T47D (cell line): ENCODE measurements at places on chromosomes 6 and 20.

DNA sequence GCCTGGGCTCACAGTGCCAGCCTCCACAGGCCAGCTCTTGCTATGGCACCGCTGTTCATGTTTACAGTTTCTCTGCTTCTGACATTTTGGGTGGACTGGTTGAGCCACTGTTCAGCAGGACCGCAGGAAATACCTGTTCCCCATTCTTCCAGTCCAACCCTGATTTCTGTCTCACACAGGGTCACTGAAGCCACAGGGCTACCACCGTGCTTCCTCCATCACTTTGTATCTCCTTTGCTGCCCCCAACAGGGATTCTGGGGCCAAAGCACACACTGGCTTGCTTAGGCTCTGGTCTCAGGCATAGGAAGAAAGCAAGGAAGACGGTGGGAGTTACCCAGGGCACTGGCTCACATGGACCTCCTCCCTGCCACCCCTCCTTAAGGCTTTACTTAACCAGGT is 164.5 kb downstream of the UNC5CL start:
- peak; percentile 57 for DNase-seq

- DNase-seq, result no peak
These were observed 139.9 kb downstream of the CCDC170 start for GRCh38 chr6:151633526-151634335.

DNA sequence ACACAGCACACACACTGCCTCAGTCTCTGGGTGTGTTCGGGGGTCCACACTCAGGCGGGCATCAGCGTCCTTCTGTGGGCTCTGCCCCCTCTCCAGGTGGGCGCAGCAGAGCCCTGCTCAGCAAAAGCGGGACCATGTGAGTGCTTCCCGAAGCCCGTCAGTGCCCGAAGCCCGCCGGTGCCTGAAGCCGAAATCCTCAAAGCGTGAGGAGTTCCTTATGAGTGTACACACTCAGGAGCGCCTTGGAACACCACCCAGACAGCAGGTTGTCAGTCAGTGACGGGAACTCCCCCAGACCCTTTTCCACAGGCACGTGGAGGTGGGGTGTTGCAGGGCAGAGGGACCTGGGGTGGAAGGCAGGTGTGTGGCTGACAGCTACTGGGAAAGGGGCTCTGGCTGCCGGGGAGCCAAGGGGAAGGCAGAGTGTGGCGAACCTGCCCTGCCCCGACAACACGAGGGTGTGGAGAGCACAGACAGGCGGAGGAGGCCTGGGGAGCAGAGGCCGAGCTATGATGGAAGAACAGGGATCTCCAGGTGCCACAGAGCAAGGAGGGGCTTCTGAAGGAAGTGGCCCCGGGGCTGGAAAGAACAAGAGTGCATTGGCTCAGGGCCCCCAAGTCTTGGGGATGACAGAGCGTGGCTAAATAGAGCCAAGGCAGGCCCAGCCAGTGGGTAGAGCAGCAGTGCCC is 87.7 kb downstream of the RAMACL start:
- no peak for DNase-seq

DNA sequence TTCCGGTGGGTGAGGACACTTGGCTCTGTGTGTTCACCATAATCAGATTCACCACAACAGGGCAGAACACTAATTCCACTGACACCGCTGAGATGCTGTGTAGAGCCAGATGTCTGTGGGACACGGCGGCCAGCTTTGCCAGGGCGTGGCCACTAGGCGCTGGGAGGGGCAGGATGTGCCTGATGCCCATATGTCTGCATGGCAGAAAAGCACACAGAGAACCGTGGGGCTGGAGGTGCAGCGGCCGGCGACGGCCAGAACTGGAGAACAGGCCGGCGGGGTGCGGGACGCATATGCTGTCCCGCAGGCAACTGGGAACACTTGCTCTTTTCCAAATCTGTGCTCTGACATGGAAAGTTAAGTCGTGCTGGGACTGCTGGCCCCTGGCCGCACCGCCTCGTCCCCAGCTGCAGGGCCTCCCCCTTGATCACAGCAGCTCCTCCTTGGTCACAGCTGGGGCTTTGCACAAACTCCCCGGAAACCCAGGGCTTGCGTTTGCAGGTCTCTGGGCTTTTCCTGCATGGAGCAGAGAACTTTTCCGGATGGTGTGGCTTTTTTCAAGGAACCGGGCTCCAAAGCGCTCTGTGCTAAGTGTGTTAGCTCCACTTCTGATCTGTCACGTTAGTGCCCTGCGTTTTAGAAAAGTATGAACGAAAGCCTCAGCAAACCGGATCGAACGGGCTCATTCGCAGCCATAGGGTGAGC is 31.1 kb downstream of the NTSR1 start:
- no peak for DNase-seq

GRCh38 chr6:110933912-110934311 is 24.6 kb upstream of the GTF3C6 start:
- DNase-seq, result no peak

GRCh38 chr20:24607402-24607801 is 138.0 kb downstream of the SYNDIG1 start:
- DNase-seq, result no peak

DNA sequence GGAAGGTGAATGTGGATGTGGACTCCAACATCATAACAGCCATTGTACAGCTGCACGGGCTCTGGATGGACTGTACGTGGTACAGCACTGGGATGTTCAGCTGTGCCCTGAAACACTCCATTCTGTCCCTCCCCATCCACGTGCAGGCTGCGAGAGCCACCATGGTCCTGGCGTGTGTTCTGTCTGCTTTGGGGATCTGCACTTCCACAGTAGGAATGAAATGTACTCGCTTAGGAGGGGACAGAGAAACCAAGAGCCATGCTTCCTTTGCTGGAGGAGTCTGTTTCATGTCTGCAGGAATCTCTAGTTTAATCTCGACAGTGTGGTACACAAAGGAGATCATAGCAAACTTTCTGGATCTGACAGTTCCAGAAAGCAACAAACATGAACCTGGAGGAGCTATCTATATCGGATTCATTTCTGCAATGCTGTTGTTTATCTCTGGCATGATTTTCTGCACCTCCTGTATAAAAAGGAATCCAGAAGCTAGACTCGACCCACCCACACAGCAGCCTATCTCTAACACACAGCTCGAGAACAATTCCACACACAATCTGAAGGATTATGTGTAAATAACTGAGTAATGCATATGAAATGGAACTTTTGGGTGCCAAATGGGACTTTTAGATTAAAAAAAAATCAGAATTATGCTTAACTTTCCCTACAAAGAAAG is 12.1 kb downstream of the CLDN20 start:
- no peak for DNase-seq

DNA sequence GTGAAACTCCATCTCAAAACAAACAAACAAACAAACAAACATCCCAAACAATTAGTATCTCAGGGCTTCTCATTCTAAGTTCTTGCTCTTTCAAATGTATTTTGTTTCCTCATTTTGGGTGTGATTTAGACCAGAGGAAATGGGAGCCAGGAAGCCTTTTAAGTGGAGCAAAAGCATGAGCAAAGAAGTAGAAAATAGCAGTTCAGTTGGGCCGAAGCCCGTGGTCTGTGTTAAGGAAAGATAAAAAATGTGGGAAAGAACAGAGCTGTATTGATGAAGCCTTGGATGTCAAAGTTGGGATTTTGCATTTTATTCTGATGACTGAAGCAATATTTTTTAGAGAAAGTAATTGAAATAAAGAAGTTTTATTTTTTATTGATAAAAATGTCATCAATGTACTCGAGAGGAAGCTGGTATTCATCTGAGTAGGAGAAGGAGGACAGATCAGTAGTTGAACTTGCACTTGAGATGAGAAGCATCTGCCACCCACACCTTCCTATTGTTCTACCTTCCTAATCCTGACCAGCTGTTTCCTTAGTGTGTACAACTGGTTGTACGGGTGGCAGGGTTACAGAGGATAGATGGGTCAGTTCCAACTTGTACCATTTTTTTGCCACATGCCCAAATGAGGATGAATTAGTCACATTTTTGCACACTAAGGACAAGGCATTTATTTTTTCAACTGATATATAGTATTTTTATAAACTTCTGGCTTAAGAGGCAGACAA is 56.1 kb downstream of the KIAA0408 start:
- DNase-seq, result no peak

- no peak for DNase-seq
These were observed 39.7 kb upstream of the PRND start for GRCh38 chr20:4681991-4682401.

GRCh38 chr20:45061244-45061643 is 39.7 kb downstream of the KCNS1 start:
- DNase-seq, result no peak

DNA sequence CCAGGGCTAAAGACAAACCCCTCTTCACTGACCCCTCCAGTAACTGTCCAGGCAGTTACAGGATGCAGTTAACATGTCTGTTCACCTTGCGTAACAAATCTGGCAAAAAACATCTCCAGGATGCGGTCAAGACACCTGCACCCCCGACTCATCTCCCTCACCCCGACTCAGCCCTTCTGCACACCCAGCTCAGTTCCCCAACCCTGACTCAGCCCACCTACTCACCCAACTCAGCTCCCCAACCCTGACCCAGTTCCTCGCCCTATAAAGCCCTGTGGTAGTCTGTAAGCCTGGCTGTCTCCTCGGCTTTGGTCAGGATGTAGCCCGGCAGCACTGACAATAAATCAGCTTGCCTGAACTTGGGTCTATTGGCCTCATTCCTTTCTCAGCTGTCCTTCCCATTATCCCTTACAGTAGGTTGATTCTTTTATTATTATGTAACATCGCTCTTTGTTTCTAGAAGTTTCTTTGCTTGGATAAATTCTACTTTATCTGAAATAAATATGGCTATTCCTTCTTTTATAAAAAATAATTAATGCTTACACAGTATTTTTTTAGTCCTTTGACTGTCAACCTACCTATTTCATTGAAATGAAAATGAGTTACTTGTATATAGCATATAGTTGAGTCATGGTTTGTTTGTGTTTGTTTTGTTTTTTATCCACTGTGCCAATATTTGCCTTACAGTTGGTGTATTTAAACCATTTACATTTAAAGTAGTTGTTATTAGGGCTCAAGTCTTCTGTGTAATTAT is 12.9 kb upstream of the ADTRP start:
- DNase-seq, result no peak

GRCh38 chr20:31837896-31838397 is 7.5 kb downstream of the FOXS1 start:
- DNase-seq, result no peak

- DNase-seq, result no peak
These were observed 9.2 kb upstream of the CPNE1 start for GRCh38 chr20:35673884-35674283.

DNA sequence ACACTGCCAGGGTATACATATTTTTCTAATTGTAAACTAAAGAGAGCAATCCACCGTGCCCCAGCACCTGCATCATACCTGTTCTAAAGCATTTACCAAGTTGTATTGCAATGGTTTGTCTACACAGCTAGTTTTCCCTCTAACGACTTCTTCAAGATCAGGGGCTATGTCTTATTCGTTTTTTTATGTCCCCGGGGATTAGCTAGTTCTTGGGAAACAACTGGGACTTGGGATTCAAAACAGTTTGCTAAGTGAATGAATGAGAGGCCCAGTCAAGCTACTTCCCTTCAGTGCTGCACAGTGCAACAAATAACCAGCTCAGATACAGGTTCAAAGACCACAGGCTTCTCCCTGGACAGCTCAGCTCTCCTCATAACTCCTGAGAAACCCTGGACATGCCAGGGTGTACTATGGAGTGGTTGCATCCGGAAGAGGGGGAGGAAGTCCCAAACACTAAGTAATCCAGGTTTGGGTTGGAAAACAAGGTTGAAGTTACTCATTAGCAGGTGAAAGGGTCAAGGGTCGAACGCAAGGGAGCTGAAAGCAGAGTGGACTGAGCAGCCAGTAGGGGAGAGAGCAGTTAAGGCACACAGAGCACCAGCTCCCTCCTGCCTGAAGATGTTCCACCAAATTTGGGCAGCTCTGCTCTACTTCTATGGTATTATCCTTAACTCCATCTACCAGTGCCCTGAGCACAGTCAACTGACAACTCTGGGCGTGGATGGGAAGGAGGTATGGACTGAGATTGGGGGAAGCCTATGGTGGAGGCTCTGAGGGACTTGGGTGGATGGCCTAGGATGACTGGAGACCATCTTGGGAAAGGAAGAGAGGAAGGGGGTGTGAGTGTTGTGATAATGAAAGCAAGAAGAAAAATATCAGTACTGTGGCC is at the start of gene APOM:
TSS of gene APOM (plus strand) at position 546 of the 889 bp plus-strand sequence. CDS start at position 619, 73 bp downstream.
- no peak for DNase-seq

- no peak for DNase-seq
These were observed 92.5 kb upstream of the HDGFL1 start for GRCh38 chr6:22476811-22477390.

- DNase-seq, result no peak
These were observed 3.1 kb upstream of the STX16 start for GRCh38 chr20:58647796-58648501.

DNA sequence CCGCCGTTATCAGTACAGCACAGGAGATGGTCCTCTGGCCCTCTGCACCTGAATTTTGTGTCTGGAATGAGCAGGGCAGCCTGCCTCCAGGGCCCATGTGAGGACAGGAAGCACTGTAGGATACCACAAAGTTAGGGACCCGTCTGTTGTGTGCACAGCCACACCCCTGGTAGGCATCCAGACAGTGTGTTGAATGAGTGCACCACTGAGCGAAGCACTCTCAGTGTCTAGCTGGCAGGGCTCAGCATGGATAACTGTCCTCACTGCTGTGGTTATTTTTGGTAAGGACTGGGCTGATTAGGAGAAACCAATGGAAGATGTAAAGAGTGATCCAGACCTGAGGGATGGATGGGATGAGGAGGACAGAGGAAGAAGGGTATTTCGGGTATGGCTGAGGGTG is 178.7 kb downstream of the CLIC5 start:
- DNase-seq, result no peak

DNA sequence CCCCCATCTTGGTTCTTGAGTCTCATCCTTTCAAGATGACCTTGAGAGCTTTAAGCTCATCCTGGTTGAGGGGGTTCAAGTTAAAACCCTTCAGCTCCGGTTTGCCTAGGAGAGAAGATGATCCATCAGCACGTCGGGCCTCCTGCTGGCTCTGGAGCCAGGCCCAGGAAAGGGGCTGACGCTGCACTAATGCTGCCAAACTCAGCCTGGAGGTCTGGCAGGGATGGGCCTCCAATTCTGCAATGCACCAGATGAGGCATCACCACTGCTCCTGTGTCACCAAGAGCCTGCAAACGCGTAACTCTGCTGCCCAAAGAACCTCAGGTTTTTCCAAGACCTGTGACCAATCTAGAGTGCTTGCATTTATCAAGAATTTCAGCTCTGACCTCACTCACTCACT is 6.1 kb downstream of the PDRG1 start:
- no peak for DNase-seq

DNA sequence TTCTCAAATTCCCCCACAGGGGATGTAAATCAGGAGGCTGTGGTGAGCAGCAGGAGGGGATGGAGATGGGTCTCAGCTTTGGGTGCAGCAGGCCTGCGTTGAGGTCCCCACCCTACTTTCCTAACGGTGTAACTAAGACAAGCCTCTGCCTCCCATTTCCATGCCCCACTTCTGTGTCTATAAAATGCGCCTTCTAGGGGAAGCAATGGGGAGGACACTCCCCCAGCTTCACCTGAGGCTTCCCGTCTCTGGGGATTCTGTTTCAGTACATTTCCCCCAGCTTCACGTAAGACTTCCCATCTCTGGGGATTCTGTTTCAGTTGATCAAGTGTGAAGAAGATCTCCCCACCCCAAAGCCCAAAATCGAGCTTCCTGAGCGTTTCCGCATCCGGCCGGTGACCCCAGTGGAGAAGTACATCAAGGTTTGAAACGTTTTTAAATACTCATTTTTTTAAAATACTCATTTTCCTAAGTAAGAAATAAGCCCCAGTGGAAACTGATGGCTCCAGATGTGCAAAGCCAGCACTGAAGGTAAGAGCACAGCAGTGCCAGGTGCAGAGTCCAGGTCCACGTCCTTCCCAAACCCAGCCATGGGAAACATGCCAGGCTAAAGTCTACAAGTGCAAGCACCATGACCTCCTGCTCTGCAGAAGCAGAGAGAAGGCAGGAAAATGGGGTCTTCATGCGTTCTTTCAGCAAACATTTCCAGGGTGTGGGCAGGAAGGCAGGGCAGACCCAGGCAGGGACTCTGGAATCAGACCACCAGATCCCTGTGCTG is 73.1 kb downstream of the ANKRD60 start:
- DNase-seq, result no peak
